A375 (cell line): ENCODE measurements at places on chromosomes 7 and 10. TPM values are rescaled to one million over a fixed set of nuclear protein-coding genes. Genes with fewer than 3 reads are reported as not detected.

The ZNF727 gene
- total RNA-seq, result 0.19 and 0.56 TPM in 2 replicates

The ZNF488 gene
- 0.15 and 0.32 TPM in 2 replicates for total RNA-seq

The DEPP1 gene
- total RNA-seq, result 2.0 and 2.9 TPM in 2 replicates

The PCLO gene
- total RNA-seq, result 5.9 and 6.8 TPM in 2 replicates

The TMEM270 gene
- 0.93 TPM in 1 of 2 replicates, not detected in the other for total RNA-seq

The SVOPL gene
- total RNA-seq, result not detected in 2 replicates

The CNPY1 gene
- not detected in 2 replicates for total RNA-seq

The RBP4 gene
- total RNA-seq, result 0.82 and 1.0 TPM in 2 replicates

The NRG3 gene
- 0.08 and 0.16 TPM in 2 replicates for total RNA-seq

The EXOSC1 gene
- 49.7 and 58.5 TPM in 2 replicates for total RNA-seq

The PGAM2 gene
- total RNA-seq, result 2.6 and 3.0 TPM in 2 replicates

The IFIT3 gene
- 4.3 and 6.6 TPM in 2 replicates for total RNA-seq

The SCART1 gene
- 7.5 and 7.9 TPM in 2 replicates for total RNA-seq

The EPHB6 gene
- total RNA-seq, result not detected in 2 replicates

The SLC26A5 gene
- total RNA-seq, result not detected in 2 replicates
